Esophagus muscularis mucosa (tissue), 4 donors: ENCODE measurements at places on chromosomes 1 and 21. TPM values are rescaled to one million over a fixed set of nuclear protein-coding genes. Genes with fewer than 3 reads are reported as not detected.

- DNase-seq: peak; percentile 86
Observed at GRCh38 chr1:30001732-30002039, 721.7 kb downstream of the MATN1 start.

DNA sequence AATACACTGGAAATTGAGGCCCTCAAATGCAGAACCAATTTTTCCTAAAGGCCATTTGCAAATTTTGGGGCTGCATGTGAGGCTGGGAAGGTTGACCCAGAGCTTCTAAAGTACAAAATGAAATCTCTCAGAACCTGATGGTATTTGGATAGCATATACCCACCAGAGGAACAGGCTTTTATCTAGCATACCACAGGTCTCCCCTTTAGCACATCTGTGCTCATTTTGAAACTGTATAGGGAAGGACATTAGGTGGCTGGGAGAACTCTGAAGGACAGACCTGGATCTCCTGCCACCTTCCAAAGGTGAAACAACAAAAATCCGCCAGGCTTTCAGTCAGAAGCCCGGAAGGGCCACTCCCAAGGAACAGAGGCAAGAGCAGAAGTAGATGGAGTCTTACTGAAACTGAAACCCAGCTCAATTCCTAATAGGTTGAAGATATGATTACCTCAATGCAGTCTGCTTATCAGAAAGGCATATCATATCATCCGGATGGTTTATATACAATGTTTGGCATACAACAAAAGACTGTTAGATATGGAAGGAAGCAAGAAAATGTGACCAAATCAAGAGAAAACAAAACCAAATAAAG lies 11.6 kb downstream of the CD55 start:
- no peak for DNase-seq

FGGY gene
- 26.0 TPM for total RNA-seq

DNA sequence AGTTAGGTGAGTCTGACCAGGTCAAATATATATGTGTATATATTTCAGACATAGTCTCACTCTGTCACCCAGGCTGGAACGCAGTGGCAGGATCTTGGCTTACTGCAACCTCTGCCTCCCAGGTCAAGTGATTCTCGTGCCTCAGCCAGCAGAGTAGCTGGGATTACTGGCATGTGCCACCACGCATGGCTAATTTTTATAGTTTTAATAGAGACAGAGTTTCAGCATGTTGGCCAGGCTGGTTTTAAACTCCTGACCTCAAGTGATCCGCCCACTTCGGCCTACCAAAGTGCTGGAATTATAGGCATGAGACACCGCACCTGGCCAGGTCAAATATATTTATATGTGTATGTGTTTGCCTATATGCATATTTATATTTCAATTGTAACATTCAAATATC lies 581.5 kb upstream of the B3GALT2 start:
- DNase-seq: no peak

DNA sequence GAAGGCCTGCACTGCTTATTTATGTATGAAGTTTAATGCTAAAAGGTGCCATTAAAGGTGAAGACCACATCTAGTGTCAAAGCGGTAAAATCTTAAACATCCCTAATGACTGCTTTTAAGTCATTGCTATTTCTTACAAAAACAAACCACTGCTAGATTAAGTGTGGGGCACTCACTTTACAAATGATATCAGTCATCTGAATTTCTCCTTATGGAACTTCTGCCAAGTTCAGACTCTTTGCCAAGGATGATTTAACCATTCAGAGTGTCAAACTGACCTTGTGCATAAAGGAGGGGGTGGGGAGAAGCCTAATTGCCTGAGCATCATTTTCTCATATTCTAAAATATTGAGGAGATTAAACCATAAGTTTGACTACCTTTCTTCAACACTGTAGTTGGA lies 271.5 kb downstream of the TGFB2 start:
- DNase-seq: no peak

GRCh38 chr21:45254460-45254930 lies 33.2 kb downstream of the POFUT2 start:
- DNase-seq: peak; percentile 77

DNAJC28 gene
- 0.83 TPM for total RNA-seq

- no peak for DNase-seq
Observed at GRCh38 chr1:36109041-36109679, 15.9 kb downstream of the COL8A2 start.

DNA sequence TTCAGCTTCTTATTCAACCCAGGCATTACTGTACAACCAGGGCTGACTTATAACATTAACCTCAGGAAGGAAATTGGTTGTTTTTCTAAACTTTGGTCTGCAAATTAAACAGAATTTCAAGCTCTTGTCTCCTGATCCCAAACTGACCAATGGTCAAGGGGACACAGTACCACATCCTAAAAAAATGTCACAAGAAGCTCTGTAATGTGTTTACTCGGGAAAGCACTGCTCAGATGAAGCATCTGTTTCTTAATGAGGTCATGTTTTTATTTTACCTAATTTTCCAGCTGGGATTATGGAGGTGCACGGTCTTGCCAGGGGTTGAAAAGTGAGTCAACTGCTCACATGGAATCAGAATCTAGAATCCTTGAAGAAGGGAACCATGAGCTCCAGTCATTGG lies 18.7 kb downstream of the ADAMTS5 start:
- no peak for DNase-seq

- no peak for DNase-seq
Observed at GRCh38 chr21:34840693-34841092, 171.9 kb downstream of the CLIC6 start.

C21orf58 gene
- 2.1 TPM for total RNA-seq

- DNase-seq: no peak
Observed at GRCh38 chr1:20080441-20081352, 10.7 kb downstream of the PLA2G5 start.

GRCh38 chr1:27614625-27615344 lies 10.8 kb upstream of the AHDC1 start:
- no peak for DNase-seq

- no peak for DNase-seq
Observed at GRCh38 chr21:45423968-45424853, 19.2 kb downstream of the COL18A1 start.

GRCh38 chr1:209708297-209708696 lies 3.7 kb downstream of the HSD11B1 start:
- no peak for DNase-seq

DNA sequence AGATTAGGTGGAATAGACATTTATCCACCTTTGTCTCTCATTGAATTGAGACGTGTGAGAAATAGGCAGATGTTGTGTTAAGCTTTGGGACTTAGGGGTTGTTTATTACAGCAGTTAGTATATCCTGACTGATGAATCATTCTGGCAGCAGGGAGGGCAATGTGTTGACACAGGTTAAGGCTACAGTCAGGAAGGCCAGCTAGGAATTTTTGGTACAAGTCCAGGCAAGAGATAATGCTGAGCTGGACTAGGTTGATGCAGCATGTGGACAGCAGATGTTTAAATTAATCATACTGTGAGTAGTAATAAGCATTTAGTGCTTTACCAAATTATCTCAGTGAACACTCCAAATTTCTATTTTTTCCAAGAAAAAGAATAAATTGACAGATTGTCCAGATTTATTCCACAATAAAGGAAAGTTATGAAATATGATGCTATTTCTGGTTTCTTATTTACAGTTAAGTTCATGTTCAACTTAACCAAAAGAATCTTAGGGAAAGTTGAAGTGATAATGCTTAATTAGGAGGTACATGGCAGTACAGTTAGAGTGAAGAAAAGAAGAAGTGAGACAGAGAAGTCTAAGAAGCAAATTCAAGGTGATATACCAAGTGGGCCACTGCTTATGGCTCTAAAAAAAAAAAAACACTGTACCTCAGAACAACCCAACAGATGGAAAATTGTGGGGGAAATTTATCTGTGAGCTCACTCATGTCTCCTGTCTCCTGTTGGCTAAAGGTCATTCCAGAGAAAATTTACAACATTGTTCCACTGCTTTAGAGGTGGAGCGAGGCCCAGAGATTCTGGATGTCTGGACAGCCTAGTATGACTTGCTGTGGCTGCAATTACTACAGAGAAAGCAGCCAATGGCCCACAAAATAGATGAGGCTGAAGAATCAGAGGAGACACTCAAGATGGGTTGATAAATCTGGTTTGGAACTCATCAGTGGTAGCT lies 102.7 kb upstream of the C21orf91 start:
- DNase-seq: no peak
